ENCODE measurements at places on chromosomes 11 and 22.

- no peak for DNase-seq
These were observed 10.7 kb upstream of the CD5 start for GRCh38 chr11:61091373-61092279.

- no peak for DNase-seq
These were observed 77.5 kb downstream of the AMOTL1 start for GRCh38 chr11:94845622-94846021.

DNA sequence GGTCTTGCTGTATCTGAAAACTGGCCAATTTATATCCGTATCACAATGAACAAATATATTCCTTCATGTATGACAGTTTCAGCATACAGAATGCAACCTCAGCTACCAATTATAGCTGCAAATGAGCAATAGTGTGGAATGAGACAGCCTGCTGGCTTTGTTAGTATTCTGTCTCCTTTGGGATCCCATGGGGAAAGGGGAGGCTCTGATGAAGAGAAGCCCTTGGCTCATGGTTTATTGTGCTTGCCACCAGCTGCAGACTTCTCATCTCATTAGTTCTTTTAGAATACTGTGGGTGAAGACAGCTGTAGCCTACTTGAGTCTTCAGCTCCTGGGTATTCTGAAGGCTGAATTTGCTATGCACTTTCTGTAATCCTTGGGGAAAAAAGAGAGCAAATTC lies 42.4 kb downstream of the PITPNB start:
- no peak for DNase-seq

- DNase-seq: no peak
These were observed 1.4 kb downstream of the CDC42BPG start for GRCh38 chr11:64842851-64843685.
